ENCODE measurements at places on chromosomes 5 and 9. TPM values are rescaled to one million over a fixed set of nuclear protein-coding genes. Genes with fewer than 3 reads are reported as not detected.

GRCh38 chr9:93020151-93020550 is 38.4 kb upstream of the SUSD3 start:
- H3K27ac ChIP-seq: no peak overlapping the region
- H3K4me1 ChIP-seq: no peaks in the 10 kb centered on the region
- peaks cover 92% of the 10 kb centered on the region for H3K36me3 ChIP-seq
- no peak for DNase-seq
- H3K27me3 ChIP-seq: no peaks in the 10 kb centered on the region

SSBP2 gene
- 43.2 TPM for total RNA-seq

SLC6A19 gene
- not detected for total RNA-seq

DBH gene
- total RNA-seq: not detected

DNA sequence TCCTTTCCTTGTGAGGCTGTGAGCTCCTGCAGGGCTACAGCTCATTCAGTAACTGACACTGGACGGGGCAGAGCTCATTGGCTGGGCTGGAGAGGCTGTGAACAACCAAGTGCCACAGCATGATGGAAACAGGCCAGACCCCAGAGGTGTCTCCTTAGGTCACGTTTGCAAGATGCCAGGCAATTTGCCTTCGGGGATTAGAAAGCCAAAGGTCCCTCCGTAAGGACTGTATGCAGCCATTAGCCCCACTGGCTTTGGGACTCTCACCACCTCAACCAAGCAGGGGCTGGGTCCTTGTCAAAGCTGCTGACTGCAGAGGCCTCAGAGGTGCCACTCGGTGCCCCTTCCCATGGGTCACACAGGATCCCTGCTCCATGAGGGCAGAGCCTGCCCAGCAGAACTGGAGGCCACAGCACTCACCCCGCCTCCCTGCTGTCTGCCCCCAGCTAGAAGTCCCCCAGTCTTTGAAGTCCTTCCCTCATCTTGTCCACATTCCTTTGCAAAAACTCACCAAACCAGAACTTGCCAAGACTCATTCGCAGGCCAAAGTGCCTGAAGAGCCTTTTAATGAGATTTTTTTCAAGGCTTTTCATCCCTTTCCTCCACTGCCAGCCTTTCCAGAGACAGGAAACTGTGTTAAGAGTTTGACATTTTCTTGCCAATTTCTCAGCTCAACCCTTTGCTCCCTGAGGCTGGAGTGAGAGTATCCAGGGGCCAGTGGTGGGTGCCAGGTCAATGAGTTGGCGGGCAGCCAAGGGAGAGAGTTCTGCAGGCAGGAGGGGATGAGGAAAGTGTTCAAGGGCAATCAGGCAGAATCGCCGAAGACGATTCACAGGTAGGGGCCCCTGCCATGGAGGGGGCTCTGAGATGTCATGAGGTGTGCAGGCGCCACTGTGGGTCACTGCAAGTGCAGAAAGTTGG is 39.7 kb upstream of the SLC25A51 start:
- H3K4me3 ChIP-seq: no peak overlapping the region
- no peaks in the 10 kb centered on the region for H3K36me3 ChIP-seq
- peak overlapping the region; percentile 23 for H3K27ac ChIP-seq
- no peaks in the 10 kb centered on the region for H3K27me3 ChIP-seq

GRCh38 chr5:100434815-100435214 is 100.4 kb upstream of the FAM174A start:
- H3K36me3 ChIP-seq: no peaks in the 10 kb centered on the region
- no peaks in the 10 kb centered on the region for H3K4me1 ChIP-seq
- H3K27ac ChIP-seq: no peak overlapping the region
- H3K27me3 ChIP-seq: no peaks in the 10 kb centered on the region
- DNase-seq: no peak

S100Z gene
- total RNA-seq: not detected

CCDC180 gene
- total RNA-seq: 1.4 TPM

- H3K27ac ChIP-seq: no peak overlapping the region
- no peak for DNase-seq
- no peak overlapping the region for H3K4me3 ChIP-seq
These were observed 29.7 kb upstream of the SLC1A3 start for GRCh38 chr5:36576721-36577120.

DNA sequence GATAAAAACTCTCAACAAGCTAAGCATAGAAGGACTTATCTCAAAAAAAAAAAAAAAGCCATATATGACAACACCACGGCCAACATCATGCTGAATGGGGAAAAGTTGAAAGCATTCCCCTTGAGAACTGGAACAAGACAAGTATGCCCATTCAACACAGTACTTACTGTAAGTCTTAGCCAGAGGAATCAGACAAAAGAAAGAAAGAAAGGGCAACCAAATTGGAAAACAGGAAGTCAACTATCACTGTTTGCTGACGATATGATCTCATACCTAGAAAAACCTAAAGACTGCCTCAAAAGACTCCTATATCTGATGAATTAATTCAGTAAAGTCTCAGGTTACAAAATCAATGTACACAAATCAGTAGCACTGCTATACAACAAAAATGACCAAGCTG is 24.6 kb upstream of the PTGER4 start:
- no peaks in the 10 kb centered on the region for H3K36me3 ChIP-seq
- DNase-seq: no peak
- peak overlapping the region; percentile 54 for H3K27ac ChIP-seq
- no peaks in the 10 kb centered on the region for H3K27me3 ChIP-seq
- no peak overlapping the region for H3K4me3 ChIP-seq

DNA sequence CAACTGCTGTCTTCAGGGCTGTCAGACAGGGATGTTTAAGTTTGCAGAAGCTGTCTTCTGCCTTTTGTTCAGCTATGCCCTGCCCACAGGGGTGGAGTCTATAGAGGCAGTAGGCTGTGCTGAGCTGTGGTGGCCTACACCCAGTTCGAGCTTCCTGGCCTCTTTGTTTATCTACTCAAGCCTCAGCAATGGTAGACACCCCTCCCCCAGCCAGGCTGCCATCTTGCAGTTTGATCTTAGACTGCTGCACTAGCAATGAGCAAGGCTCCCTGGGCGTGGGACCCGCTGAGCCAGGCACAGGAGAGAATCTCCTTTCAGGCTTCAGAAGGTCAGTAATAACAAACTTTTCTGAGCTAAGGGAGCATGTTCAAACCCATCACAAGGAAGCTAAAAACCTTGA is 545.3 kb downstream of the TLE4 start:
- DNase-seq: no peak
- H3K4me3 ChIP-seq: no peak overlapping the region
- H3K4me1 ChIP-seq: no peaks in the 10 kb centered on the region
- H3K27me3 ChIP-seq: no peaks in the 10 kb centered on the region
- H3K27ac ChIP-seq: no peak overlapping the region

DNA sequence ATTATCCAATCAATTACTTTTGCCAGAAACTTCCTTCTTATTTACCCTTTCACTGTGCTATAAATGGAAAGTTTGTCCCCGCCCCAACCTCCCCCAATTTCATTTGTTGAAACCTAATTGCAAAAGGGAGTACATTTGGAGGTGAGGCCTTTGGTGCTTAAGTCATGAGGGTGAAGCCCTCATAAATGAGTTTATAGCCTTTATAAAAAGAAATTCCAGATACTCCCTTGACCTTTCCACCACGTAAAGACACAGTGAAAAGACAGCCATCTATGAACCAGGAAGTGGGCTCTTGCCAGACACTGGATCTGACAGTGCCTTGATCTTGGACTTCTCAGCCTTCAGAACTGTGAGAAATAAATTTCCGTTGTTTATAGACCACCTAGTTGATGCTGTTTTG is 82.3 kb downstream of the NUDT12 start:
- H3K27me3 ChIP-seq: no peaks in the 10 kb centered on the region
- no peaks in the 10 kb centered on the region for H3K4me1 ChIP-seq
- H3K4me3 ChIP-seq: no peak overlapping the region
- no peaks in the 10 kb centered on the region for H3K36me3 ChIP-seq

DNA sequence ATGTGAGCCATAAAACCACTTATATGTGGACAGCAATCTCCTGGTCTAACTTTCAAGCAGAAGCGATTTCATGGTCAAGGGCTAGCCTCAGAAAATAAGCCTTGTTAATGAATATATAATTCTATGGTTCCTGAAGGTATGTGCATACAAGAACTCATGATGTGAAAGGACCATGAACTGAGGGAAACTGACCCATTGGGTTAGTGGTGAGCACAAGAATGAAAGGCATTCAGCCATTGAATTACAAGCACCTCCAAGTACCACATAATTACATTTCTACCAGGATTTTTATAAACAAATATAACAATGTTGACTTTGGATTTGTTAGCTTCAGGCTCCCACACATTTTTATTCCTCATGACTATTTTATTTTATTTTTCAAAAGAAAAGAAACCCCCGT is 459.0 kb downstream of the TLE4 start:
- no peaks in the 10 kb centered on the region for H3K4me1 ChIP-seq
- no peak overlapping the region for H3K4me3 ChIP-seq
- DNase-seq: no peak

EIF4E1B gene
- total RNA-seq: not detected

DNA sequence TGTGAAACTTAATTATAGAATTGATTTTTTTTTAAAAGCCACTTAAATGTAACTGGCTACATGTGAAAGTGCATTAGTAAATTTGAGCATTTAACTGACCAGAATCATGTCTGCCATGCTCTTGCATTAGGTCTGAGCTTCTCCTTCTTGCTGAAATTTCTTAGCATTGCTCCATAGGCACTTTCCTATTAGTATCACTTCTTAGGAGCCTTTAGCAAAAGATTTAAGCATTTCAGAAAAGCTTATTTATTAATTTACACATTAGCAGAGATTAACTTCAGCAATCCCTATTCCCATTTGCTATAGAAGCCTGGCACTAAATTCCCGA is 211.0 kb downstream of the SNX18 start:
- H3K36me3 ChIP-seq: no peaks in the 10 kb centered on the region
- no peaks in the 10 kb centered on the region for H3K27me3 ChIP-seq
- H3K4me1 ChIP-seq: no peaks in the 10 kb centered on the region
- no peak for DNase-seq

GRCh38 chr9:126500600-126501382 is 112.9 kb upstream of the LMX1B start:
- H3K4me1 ChIP-seq: peaks cover 29% of the 10 kb centered on the region
- peak; percentile 79 for DNase-seq
- H3K36me3 ChIP-seq: no peaks in the 10 kb centered on the region
- H3K27me3 ChIP-seq: no peaks in the 10 kb centered on the region
- no peak overlapping the region for H3K27ac ChIP-seq
- no peak overlapping the region for H3K4me3 ChIP-seq

OR1J1 gene
- total RNA-seq: not detected

GRCh38 chr5:83723031-83723430 is 2.4 kb upstream of the HAPLN1 start:
- H3K27me3 ChIP-seq: peaks cover 61% of the 10 kb centered on the region
- no peak overlapping the region for H3K4me3 ChIP-seq
- no peak overlapping the region for H3K27ac ChIP-seq
- peaks cover 10% of the 10 kb centered on the region for H3K4me1 ChIP-seq
- no peaks in the 10 kb centered on the region for H3K36me3 ChIP-seq

CCDC192 gene
- total RNA-seq: 0.33 TPM

DNA sequence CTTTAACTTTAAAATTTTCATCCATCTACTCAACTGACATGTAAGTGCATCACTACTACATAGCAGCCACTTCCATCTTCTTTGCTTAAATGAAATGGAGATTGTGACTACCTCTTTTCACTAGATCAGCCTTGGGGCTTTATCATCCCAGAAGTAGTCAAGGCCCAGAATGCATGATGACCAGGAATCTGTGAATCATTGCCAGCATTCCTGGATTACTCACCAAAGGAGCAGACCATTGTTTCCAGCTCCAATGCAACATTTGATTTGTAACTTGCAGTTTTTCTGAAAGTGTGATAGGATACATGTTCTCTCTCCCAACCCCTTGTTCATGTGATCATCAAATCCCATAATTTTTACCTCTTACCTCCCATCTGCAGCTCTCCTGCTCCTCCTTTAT is 65.1 kb downstream of the PLPPR1 start:
- H3K27me3 ChIP-seq: peaks cover 3% of the 10 kb centered on the region
- H3K4me1 ChIP-seq: no peaks in the 10 kb centered on the region
- H3K4me3 ChIP-seq: no peak overlapping the region
- no peaks in the 10 kb centered on the region for H3K36me3 ChIP-seq

Measured in heart right ventricle (tissue), 16 donors.